ENCODE measurements at places on chromosomes 12 and 14. TPM values are rescaled to one million over a fixed set of nuclear protein-coding genes. Genes with fewer than 3 reads are reported as not detected.

TMTC1 gene
- total RNA-seq = 3.3 TPM

RASSF9 gene
- 0.88 TPM for total RNA-seq

GRCh38 chr12:112969547-112970306 lies 8.6 kb upstream of the OAS2 start:
- DNase-seq = no peak

DNA sequence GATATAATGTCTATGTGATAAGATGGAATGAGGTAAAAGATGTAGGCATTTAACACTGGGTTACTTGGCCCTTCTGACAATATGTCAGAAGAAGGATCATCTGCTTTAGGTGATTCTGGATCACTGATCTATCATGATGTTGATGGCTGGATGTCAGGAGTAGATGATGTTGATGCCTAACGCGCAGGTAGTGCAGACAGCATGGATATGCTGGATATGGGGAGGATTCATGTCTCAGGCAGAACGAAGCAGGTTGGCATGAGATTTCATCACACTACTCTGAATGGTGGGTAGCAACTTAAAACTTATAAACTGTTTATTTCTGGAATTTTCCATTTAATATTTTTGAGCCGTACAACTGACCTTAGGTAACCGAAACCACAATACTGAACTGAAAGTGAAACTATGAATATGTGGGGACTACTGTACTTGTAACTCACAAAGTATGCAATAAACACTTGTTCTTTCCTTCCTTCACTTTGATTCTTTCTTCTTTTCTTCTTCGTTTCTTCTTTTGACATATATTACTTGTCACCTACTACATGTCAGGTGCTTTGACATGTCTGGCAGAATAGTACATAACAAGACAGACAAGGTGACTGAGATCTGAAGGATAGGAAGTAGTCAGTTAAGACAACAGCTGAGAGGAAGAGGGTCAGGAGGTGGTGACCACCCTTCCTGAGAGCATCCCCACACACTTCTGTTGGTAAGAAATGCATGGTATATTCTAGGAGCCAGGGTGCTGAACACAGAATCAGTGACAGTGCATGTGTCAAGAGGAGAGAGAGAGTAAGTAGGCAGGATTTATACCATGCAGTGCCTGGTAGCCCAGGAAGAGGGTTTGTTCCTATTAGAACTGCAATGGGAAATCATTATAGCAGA lies 238.8 kb downstream of the PPFIA2 start:
- no peak for DNase-seq

- DNase-seq = no peak
Observed at GRCh38 chr12:102496591-102496990, 16.2 kb upstream of the IGF1 start.

DNA sequence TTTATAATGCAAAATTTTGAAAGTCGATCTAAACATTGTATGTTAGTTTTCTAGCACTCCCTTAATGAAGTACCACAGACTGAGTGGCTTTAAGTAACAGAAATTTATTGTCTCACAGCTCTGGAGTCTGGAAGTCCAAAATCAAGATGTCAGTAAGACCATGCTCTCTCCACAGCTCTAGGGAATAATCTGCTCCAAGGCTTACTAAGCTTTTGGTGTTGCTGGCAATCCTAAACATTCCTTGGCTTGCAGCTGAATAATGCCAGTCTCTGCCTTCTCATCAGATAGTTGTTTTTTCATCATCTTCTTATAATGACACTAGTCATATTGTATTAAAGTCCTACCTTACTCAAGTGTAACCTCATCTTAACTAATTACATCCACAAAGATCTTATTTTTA lies 102.2 kb downstream of the RASSF9 start:
- DNase-seq = no peak

Data from colonic mucosa (tissue), 4 donors.